ENCODE measurements at places on chromosomes 12 and 14.

GRCh38 chr12:15220915-15221885 lies at the start of gene RERG:
Gene RERG, minus strand, starts transcription at chr12:15221417. Its CDS starts 3,928 bp downstream, at chr12:15217489.
- DNase-seq = peak; percentile 62

DNA sequence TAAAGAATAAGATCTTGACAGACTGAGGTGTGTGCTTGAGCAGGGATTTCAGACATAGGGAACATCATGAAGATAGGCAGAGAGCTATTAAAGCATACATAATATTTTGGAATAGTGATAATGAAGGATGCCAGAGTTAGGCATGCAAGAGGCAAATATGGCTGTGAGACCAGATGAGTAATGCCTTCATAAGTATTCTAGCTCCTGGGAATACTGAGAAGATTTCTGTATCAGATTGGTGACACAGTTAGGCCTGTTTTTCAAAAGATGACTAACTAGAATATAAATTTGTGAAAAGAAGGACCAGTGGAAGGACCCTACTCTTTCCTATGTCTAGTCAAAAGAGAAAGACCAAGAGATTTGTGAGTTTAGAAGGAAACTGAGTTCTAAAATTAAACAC lies 108.8 kb downstream of the TXNDC16 start:
- DNase-seq = no peak

DNA sequence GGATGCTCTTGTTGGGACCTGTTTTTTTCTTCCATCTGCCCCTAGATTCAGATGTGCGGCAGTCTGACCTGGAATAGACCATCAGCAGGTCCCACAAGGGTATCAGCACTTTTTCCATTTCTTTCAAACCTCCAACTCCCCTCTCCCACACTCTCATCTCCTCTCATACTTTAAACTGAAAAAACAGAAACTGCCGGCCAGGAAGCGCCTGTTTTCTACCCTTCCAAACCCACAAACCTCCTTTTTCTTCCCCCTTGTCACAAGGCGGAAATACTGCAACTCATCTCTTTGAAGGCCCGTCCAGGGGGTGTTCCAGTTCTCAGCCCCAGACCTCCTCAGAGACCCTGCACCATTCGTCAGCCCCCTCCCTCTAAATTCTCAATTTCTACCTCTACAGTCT lies 62.5 kb upstream of the FKBP4 start:
- DNase-seq = no peak

- no peak for DNase-seq
These were observed 18.7 kb downstream of the RCOR1 start for GRCh38 chr14:102610968-102611811.

GRCh38 chr12:100445081-100445481 lies 28.6 kb upstream of the NR1H4 start:
- DNase-seq = no peak

- no peak for DNase-seq
These were observed 695.6 kb upstream of the LMO3 start for GRCh38 chr12:17301544-17301943.

GRCh38 chr12:50749459-50749882 lies 14.4 kb upstream of the ATF1 start:
- DNase-seq = no peak

DNA sequence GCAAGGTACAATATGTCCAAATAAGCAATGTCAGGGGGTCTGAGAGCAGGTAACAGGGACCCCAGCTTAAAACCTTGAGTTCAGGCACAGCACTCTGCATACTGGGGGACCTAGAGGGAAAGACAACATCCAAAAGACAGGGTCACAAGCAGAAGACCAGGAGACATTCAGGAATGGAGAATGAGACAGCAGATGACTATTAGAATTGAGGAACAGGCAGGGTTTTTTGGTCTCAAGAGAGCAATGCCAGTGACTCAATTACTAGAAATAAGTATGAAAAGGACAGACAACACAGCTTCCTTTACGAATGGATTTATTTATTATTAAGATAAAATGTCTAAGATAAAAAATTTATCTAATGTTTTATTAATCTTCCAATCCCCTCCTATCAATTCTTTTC lies 223.0 kb downstream of the PTPRO start:
- no peak for DNase-seq

GRCh38 chr14:65290830-65291229 lies 121.7 kb upstream of the FUT8 start:
- no peak for DNase-seq

DNA sequence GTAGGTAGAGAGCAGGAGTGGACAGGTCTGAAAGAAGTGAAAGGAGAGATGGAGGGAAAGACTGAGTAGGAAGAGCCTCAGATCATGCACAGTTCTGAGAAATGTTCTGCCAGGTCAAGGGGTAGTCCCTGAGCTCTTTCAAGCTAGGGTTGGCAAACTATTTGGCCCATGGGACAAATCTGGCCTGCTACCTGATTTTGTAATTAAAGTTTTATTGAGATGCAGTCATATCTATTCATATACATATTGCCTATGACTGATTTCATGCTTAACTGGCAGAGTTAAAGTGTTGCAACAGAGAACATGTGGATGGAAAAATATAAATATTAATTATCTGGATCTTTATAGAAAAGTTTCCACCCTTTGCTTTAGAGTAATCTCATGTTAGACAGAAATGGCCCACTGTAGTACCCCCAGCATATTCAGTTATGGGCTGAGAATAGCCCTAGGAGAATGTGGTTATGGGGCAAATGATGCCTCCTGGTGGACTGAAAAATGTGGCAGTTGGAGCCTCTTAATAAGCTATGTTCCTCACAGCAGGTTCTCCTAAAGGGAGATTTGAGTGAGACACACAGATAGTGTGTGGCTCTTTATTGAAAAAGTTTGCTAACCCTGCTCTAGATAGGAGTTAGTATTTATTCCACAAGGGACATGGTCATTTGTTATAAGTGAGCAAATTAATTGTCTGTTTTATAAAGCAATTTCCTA lies 476.9 kb downstream of the LRIG3 start:
- peak; percentile 17 for DNase-seq

Data from CD4-positive, alpha-beta T cell treated with Interleukin-17A for 1 hour (primary cell).